ENCODE measurements at places on chromosomes 4 and X.

- DNase-seq, result no peak
Measured at GRCh38 chr4:185529413-185529812, 5.9 kb downstream of the PDLIM3 start.

- no peak for DNase-seq
Measured at GRCh38 chr4:67160394-67160793, 384.9 kb downstream of the CENPC start.

DNA sequence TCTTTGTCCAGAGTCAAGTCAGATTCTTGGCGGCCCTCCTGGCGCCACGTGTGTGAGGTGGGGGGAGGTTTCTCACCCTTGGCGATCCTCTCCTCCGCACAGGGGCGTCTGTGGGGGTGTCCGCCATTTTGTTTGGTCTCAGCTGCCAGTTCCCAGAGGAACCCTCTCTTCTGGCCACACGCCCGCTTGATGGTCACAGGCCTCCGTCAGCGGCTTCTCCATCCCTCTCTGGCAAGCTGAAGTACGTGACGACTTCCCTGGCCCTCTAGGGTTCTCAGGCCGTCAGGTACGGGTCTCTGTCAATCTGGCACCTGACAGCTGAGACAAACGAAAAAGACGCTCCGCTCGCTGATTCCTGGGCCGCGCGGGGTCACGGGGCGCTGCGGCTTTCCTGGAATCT is 272.6 kb downstream of the TRIML1 start:
- DNase-seq, result no peak

- no peak for DNase-seq
Measured at GRCh38 chrX:16700734-16701133, 11.7 kb downstream of the CTPS2 start.

DNA sequence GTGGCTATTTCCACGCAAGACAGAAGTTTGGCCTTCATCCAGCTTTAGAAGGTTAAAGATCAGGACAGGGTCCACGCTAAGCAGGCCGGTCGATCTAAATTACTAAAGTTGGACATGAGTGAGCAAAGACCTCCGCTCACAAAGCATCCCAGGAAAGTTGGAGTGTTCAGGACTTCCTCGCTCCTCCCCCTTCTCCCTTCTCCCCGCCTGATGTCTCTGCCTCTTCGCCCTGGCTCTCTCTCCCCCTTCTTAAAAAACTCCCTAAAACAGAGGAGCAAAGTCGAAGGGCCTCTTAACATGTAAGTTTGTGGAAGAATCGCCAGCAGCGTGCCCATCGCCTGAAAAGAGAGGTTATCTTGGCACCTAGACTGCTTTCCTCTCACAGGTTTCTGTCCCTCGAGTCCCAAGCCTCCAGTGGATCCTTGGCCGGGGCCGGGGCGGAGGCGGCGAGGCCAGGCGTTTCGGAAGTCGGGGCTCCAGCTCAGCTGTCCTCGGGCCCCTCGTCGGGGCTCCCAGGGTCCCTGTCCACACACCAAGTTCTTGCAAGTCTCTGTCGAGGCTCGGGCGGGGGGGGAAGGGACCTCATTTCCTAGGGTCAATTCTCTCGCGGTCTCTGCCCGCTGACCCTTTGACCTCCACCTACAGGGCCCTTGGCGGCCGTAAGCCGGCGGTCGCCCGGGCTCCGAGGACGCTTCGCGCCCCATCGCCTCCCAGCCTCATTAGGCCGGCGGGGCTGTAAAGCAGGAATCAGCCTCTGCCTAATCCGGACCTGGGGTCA is 7.6 kb downstream of the ZIC3 start:
- no peak for DNase-seq

DNA sequence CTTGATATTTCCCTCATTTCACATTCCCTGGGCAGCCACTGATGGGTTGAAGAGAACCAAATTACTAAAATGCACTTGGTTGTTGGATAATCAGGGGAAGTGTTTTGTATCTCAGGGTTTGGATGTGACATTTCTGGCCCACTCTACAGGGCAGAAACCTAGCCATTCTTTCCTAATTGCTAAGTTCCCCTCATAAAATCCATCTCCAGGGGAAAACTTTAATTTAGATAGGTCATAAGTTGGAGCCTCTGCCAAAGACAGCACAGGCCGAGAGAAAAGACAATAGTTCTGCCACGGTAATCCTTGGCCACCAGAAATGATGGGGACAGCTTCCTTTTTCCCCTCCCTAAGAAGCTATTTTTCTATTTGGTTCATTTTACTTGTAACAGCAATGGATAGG is 192.7 kb upstream of the C1QTNF7 start:
- no peak for DNase-seq

GRCh38 chr4:65538571-65538970 is 131.7 kb downstream of the EPHA5 start:
- DNase-seq, result peak; percentile 31

DNA sequence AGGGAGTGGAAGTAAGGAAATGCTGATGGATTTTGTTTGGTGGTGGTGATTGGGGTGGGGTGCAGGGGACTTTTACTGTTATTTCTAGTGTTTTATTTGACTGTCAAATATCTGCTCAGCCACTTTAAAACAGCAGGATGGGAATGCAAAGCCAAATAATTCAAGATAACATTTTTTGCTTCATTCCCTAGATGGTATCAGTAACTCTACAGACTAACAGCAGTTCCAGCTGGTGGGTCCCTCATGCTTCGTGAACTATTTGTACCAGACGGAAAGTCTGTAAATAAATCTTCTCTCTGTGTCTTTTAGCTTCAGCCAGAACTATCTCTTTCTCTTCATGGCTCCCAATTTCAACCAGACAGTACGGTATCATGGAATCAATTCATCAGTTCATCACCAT is 27.5 kb downstream of the GPR143 start:
- no peak for DNase-seq

GRCh38 chr4:70759126-70759525 is 37.4 kb downstream of the RUFY3 start:
- no peak for DNase-seq

DNA sequence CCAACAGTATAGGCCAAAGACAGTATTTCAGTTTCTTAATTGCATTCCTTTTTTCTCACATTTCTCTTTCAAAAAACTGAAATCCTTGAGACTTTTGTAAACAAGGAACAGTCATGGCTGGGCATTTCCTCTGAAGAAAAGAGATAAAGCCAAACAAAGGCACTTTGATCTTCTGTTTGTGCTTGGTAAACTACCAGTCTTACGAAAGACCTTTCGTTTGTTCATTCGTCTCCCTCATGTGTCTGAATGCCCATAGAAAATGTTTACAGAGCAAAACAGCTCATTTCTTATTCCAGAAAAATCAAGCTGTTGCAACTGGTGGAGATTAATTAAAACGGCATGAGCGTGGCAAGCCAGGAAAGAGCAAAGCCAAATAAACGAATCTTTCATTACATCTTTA is 178.0 kb downstream of the GASK1B start:
- no peak for DNase-seq

- no peak for DNase-seq
Measured at GRCh38 chrX:136191171-136191570, 43.8 kb downstream of the FHL1 start.

DNA sequence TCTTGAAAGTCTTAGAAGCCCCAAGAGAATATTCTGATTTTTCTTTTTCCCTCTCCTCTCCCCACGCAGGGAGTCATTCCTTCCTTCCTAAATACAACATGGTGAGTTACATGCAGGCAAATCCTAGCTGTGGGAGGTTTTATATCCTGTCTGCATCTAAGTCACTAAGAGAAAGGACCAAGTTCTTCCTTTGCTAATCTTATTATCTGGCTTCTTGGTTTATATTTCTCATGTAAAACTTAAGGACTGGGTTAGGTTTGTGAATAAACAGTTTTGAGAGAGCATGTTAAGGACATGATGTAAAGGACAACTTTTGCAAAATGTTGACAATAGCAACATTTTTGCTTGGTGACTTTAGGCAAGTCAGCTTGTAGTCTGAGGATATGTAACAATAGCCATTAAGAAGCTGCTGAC is 5.1 kb upstream of the CXCL9 start:
- DNase-seq, result no peak

- DNase-seq, result no peak
Measured at GRCh38 chr4:139709660-139710059, 44.0 kb downstream of the MGST2 start.

DNA sequence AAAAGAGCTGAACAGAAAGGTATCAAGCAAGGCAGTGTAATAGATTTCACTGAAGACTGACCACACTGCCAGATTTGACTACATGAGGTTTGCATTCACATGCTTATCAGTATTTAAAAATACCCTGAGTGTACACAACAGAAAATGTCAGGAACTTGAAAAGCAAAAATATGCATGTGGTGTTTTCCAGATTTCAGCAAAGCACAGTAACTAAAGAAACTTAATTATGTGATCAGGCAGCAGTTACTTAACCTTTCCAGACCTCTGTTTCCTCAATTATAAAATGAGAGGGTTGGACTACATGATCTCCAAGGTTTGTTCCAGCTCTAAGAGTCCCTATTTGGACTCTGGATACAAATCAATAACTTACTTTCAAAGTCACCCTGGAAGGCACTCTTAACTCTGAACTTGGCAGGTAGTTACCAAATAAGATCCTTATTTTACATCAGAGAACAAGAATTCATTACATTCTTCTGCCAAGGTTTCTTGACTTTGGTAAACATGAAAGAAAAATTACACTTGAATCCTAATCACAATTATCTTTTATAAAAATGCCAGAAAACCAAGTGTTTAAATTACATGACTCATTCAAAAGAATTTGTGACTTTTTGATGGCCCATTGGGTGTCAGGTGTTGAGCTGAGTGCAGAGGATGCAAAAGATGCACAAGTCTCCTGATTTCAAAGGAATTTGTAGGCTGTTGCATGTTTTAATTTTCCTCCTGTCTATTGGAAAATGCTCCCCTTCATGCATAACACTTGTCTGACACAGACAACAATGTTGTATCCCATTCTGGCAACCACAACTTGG is 241.6 kb downstream of the MGST2 start:
- DNase-seq, result no peak

GRCh38 chrX:9310616-9311015 is 154.2 kb upstream of the TBL1X start:
- no peak for DNase-seq

DNA sequence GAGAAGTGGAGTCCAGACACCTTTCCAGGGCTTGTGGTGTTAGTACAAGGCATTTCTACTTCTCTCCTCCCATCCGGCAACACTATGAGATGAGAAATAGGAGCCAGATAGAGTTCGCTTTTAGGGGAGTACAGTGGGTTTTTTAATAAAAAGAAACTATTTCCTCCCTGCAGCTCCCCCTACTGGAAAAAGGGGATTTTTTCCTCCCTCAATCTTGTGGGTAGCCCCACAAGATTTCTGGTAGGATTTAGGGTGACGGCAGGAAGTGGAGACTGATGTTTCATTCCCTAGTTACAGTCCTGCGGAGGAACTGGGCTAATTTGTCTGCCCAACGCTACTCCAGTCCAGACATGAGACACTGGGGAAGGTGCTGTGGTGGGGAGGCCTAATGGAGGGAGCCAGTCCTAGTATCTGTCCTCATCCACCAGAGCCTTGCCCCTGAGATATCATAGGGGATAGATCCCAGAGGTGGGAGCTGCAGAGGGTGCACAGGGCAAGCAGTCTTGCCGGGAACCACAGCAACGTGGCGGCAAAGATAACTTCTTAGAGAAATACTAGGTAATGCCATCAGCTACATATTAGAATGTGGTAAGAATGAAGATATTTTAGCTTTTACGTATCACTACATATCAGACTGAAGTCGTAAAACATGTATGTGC is 45.5 kb upstream of the PRKG2 start:
- DNase-seq, result no peak
